Fibroblast of skin of left biceps (primary cell): ENCODE measurements at places on chromosomes 3 and 15.
A peak's percentile ranks its signal among the peaks of the same experiment; 100 is the strongest.

GRCh38 chr3:58422756-58423325 is 10.8 kb downstream of the PDHB start:
- DNase-seq, result no peak

DNA sequence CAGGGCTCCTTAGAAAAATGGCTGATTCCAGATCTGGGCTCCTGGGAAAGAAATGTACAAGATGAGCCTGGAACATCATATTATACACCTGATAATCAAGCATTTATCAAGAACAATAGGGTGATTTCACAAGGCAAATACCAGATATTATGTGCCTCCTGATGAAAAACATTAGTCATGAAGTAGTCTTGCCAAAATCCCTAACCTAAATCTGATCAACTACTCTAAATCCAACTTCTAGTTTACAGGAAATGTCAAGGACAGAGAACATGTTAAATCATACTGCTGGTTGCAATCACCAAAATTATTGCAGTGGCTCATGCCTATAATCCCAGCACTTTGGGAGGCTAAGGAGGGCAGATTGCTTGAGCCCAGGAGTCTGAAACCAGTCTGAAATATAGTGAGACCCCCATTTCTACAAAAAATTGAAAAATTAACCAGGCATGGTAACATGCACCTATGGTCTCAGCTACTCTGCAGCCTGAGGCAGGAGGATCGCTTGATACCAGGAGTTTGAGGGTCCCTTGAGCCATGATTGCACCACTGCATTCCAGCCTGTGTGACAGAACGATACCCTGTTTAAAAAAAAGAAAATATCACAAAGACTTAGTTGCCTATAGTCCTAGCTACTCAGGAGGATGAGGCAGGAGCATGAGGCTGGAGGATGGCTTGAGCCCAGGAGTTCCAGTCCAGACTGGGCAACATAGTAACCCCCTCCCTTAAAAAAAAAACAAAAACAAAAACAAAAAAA is 34.9 kb upstream of the ATP13A3 start:
- peak; percentile 54 for DNase-seq

- DNase-seq, result no peak
Measured at GRCh38 chr3:59843821-59844220, 794.0 kb upstream of the CFAP20DC start.

GRCh38 chr15:91184441-91184840 is 84.4 kb downstream of the SV2B start:
- DNase-seq, result no peak

DNA sequence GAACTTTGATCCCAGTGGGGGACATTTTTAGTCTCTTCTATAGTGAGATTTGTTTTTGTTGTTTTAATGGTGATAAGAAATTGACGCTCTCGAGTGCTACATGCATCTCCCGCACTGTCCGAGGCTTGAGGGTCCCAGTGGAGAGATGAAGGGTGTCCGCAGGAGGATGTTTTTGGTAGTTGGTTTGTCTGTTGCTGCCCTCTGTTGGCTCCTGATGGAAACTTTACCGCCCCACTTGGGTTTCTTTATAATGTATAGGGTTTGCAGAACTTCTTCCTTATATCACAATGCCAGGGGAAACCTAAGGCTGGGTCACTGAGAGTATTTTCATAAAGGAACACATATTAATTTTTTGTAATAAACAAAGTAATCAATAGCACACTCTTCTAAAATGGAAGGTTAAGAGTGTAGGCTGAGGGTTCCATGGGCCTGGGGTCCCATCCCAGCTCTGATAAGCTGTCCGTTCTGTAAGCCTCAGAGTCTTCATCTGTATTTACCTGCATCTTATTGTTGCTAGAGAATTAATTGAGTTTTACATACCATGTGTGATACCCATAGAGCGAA is 185.3 kb upstream of the FEZF2 start:
- no peak for DNase-seq

DNA sequence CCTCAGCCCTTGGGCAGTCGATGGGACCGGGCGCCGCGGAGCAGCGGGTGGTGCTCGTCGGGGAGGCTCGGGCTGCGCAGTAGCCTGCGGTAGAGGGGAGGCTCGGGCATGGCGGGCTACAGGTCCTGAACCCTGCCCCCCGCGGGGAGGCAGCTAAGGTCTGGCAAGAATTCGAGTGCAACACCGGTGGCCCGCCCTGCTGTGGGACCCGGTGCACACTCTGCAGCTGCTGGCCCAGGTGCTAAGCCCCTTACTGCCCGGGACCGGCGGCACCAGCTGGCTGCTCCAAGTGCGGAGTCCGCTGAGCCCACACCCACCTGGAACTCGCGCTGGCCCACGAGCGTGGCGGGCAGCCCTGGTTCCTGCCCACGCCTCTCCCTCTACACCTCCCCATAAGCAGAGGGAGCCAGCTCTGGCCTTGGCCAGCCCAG is 377.7 kb upstream of the RBMS3 start:
- DNase-seq, result no peak

DNA sequence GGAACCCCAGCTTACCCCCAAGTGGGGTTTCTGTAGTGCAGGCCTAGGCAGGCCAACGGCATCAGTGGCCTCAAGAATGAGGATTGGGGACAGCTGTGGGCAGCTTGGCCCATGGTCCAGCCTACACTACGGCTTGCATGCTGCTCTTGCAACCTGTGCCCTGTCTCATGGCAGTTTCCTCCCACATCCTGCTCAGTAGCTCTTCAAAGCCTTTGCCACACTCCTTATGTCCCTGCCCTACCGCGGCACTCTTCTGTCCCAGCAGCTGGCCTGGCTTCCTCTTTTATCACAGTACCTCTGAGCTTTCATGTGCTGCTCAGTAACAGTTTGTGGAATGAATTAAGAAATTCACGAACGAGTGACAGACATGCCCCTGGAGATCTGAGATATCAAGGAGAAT is 431.0 kb downstream of the EPHB1 start:
- no peak for DNase-seq

GRCh38 chr3:81980596-81981494 is 219.4 kb upstream of the GBE1 start:
- DNase-seq, result no peak

DNA sequence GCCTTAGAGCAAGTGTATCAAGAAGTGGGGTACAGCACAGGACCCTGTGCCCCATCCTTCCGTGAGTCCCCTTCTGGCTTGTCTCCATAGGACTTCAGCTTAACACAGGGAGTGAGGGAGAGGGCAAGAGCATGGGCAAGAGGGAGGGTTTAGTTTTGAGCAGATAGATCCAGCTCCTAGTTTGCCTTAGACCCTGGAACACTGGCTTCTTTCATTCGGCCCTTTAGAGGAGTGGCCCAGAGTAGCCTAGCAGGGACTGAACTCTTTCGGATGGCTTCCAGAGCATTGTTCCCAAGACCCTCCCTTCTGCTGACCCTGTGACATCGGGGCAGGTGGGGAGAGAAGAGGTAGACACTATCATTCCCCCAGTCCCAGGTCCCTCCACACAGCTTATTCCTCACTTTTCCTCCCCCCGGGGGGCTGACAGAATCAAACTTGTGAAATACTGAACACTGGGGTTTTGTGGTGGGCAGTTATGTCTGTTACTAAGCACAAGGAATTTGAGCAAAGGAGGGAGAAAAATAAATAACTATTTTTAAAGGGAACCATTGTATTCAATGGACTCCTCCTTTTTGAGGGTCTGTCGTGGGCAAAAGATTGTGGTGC is 289.6 kb upstream of the C2CD4B start:
- no peak for DNase-seq

- DNase-seq, result no peak
Measured at GRCh38 chr3:851098-851790, 241.6 kb upstream of the CNTN6 start.

GRCh38 chr3:98784666-98785600 is 21.8 kb downstream of the ST3GAL6 start:
- peak; percentile 88 for DNase-seq

DNA sequence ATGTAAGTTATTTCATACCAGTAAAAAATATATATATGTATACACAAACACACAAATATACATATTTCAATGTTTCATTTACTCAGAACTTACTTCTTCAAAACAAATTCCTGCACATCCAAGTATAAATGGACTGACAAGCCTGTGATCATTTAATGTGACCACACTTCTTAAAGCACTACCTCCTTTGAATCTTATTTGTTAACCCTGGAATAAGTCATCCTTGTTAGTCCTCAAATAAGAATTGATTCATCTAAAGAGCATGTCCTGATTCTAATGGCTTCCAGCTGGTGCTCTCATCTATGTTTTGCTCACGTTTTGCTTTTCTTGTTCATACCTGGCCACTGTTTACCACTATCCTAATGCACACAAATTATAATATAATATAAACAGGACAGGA is 103.9 kb upstream of the UBP1 start:
- no peak for DNase-seq

GRCh38 chr3:139676632-139677387 is 962 bp downstream of the NMNAT3 start:
- no peak for DNase-seq

- DNase-seq, result no peak
Measured at GRCh38 chr3:194280777-194281176, 70.4 kb downstream of the CPN2 start.

GRCh38 chr15:73844356-73844755 is 29.0 kb upstream of the TBC1D21 start:
- DNase-seq, result peak; percentile 28

- no peak for DNase-seq
Measured at GRCh38 chr15:67917037-67917436, 77.2 kb upstream of the RNU6-1 start.

DNA sequence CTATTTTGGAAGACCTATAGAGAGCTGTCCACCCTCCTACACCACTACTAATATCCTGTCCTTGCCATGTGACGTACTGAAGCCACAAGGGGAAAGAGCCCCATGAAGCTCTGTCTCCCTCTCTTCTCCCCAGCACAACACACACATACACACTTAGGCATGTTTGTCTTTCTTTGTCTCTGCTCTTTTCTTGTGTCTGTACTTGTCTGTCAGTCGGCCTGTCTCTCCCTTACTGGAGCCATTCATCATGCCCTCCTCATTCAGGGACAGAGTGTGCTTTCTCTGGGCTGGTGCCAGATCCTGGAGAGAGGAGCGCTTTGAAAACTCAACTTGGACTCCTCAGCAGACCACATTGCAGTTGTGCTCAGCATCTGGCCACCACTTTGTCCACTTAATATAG is 47.6 kb downstream of the PSMD6 start:
- no peak for DNase-seq

DNA sequence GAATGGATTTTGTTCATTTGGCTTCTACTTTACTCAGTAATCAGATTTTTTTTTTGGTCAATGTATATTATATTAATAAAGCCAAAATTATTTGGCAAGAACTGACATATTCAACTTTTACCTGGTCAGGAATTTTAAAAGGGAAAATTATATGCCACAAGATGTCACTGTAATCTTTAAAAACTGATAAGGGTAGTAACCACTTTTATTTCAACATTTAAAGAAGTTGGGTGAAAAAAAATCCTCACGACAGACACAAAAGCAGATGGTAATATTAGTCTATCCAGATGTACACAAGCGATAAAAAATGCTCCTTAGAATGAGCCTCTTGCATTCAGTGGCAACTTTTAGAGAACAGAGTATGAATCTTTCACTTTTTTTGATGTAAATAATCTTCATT is 101.9 kb downstream of the SERPINI1 start:
- no peak for DNase-seq

DNA sequence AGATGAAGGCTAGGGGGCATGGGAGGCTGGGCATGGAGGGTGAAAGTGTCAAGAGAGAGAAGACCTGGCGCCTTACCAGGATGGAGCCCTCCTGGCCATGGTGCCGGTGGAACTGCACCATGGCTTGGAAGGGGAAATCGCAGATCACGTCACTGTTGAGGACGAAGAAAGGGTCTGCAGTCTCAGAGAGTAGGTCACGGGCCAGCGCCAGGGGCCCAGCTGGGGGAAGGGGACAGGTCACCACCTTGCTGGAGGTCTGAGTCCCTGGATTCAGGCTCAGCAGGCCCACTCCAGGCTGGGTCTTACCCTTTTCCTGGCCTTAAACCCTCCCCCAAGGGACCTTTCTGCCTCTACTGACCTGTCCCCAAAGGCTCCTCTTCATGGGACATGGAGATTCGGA is 855 bp downstream of the GMPPB start:
- DNase-seq, result no peak

- no peak for DNase-seq
Measured at GRCh38 chr3:125250973-125251372, 38.4 kb upstream of the SLC12A8 start.

- peak; percentile 58 for DNase-seq
Measured at GRCh38 chr15:52651868-52652267, 27.3 kb downstream of the ATOSA start.

DNA sequence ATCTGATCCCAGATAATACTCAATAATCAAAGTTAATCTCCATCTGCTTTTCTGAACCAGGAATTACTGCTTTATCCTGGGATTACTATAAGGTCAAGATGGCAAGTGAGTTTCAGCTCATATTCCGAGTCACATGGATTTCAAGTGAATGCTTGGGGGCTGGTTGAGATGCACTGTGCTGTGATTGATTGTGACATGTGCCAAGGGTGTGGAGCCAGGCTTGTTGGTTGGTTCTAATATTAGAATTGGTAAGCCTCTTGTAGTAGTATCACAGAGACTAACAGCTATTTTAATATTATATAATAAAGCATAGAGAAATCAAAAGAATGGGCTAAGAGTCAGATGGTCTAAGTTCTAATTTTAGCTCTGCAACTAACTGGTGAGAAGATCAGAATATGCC is 74.2 kb upstream of the ICE2 start:
- DNase-seq, result no peak

DNA sequence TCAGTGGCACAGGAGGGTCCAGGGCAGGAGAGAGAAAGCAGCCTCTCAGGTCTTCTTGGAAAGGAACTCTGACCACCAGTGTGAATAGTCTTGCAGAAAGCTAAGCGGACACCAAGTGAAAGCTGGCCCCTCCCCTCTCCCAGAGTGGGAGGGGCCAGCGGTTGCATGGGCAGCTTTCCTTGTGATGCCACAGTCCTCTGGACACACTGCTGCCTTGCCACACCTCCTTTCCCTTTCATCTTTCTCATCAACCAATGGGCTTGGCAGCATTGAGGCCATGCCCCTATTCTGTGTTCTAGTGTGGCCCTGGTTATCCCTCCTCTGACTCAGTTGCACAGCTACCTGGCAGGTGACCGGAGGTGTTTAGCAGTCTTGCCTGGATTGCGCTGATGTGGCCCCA is 49.7 kb upstream of the GOLGA6B start:
- DNase-seq, result no peak

GRCh38 chr3:22129101-22129500 is 378.1 kb upstream of the ZNF385D start:
- no peak for DNase-seq

- no peak for DNase-seq
Measured at GRCh38 chr3:125213364-125213755, 812 bp upstream of the SLC12A8 start.

- no peak for DNase-seq
Measured at GRCh38 chr3:133938770-133939462, 43.2 kb upstream of the RAB6B start.

DNA sequence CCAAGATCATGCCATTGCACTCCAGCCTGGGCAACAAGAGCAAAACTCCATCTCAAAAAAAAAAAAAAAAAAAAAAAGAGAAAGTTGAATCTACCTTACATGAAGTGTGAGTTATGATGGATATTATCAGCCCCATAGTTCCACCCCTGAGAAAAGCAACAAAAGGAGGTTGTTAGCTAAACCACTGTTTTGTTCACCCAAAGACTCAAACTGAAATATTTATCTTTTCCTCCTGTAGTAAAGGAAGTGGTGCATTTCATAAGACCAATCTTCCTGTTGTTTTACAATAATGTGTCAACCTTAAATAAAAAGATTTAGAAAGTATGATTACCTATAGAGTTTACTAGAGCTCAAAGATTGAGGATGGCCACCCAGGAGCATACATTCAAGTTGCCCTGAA is 18.7 kb upstream of the TRMT10C start:
- no peak for DNase-seq
